ENCODE measurements at places on chromosomes 16 and 17.

GRCh38 chr16:17365591-17366298 lies 105.0 kb downstream of the XYLT1 start:
- no peak for DNase-seq

DNA sequence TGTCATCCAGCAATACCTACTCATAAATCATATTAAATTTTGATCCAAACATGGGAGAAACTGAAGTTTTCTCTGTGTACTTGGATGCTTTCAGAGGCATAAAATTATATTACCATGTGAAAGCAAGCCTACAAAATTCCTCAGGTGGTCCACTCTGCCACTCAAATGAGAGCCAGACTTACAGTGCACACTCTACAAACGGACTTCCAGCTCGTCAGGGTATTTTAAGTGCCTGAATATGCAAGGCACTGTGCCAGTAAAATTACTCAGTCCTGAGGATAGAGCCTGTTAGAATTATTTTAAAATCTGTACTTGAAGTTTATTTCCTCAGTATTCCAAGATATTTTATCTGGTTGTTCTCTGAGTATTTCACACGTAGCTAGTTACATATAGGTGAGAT lies 54.5 kb downstream of the TENT4B start:
- no peak for DNase-seq

DNA sequence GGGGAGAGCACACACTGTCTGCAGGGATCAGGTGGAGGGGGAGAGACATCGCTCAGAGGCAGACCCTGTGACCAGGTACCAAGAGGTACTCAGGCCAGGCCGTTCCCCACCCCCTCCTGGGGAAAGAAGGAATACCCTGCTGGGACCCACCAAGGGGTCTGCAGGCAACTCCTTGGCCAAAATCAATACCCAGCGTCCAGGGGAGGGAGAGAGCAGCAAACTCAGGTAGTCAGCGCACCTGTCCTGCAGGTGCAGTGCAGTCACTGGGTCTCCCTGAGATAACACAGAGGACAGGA lies 57.5 kb upstream of the DOC2B start:
- DNase-seq: no peak

GRCh38 chr17:67993998-67994361 lies 2.3 kb downstream of the C17orf58 start:
- no peak for DNase-seq
